ENCODE measurements at places on chromosomes 2 and 18. TPM values are rescaled to one million over a fixed set of nuclear protein-coding genes. Genes with fewer than 3 reads are reported as not detected.

The SCN7A gene
- total RNA-seq = 22.3 TPM

The HOXD8 gene
- 0.14 TPM for total RNA-seq

The MREG gene
- total RNA-seq = 0.22 TPM

GRCh38 chr2:16330571-16330970 is 335.1 kb downstream of the CYRIA start:
- no peak for DNase-seq

DNA sequence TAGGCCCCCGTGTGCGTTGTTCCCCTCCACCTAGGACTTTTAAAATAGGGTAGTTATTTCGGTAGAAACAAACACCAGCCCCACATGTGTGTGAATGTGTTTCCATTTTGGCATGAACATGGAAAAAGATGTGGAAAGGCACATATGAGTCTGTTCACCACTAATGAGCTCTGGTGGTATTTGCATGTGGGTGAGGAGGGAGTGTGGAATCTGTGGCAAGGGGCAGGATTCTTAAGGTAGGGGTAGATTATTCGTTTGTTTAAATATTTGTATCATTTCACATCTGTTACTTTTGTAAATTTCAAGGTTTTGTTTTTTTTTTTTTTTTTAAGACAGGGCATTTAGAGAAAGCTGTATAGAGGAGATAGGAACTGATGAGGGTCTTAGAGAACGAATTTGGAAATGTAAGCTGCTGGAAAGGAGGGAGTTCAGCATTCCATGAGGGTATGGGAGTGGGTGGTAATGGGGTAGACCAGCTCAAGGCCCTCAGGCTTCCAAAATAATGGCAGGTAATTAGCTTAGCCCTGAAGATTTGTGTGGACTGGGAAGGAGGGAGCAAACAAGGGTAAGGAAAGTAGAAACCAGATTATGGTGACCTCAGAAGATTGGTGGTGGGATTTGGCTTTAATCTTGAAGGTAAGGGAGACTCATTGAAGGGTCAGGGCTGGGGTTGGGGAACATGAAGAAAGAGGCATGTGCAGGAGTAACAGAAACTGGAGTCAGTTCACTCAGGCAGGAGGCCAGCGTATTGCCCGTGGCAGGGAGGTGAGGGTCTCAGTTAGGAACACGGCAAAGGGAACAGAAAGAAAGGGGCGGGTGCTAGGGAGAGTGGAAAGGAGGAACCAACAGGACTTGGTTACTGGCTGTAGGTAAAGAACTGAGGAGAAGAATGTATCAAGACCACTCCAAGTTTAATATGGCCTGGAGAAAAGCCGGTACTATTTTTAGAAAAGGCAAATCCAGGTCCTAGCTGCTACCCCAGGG is 123.6 kb downstream of the PLB1 start:
- DNase-seq = no peak

- DNase-seq = no peak
Measured at GRCh38 chr2:81894451-81894990, 1590.0 kb upstream of the LRRTM1 start.

DNA sequence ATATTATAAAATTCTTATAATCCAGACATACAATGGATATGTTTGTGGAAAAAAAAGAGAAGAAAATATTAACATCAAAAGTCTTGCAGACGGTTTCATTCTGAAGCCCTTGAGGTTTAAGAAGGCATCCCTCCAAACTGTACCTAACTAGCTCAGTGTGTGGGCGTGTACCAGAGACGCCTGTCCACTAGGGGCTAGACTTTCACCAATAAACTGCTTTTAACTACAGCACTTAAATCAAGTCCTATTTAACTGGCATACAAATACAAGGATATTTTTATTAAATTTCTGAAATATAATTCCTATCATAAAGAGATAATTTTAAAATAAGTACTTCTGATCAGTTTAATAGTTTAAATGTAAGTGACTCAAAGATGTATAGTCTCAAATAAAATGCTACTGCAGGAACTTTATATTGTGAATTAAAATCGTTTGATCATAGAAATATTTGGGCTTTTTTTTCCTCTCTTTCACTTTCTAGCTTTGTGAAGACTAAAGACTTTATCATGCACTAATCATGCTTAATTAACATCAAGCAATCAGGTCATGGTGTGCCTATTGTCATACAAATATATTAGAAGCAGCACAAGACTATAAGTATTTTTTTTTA is 437.7 kb downstream of the SATB2 start:
- DNase-seq = no peak

Data from left ventricle myocardium inferior (tissue), 1 donor.